Karpas-422 (cell line): ENCODE measurements at places on chromosomes 5 and 9. TPM values are rescaled to one million over a fixed set of nuclear protein-coding genes. Genes with fewer than 3 reads are reported as not detected.
A peak's percentile ranks its signal among the peaks of the same experiment; 100 is the strongest.

The C9orf153 gene
- 2.9 TPM in 1 of 2 replicates, not detected in the other for total RNA-seq

DNA sequence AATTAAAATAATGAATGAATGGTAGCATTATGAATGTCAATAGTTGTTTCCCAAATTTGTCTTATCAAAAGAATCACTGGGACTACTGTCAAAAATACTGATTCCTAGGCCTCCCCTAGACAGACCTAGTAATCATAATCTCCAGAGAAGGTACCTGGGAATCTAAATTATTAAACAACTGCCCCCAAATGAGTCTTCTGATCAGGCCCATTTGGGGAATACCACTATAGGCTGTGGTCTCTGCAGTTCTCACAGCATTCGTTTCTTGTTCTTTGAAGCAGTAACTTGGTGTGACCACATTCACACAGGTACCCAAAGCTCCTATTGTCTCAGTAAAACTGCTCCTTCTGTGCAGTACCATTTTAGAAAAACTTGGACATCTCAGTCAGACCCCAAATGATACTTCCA lies 230.9 kb downstream of the PIK3R1 start:
- H3K36me3 ChIP-seq: no peaks in the 10 kb centered on the region
- no peak for DNase-seq
- H3K4me1 ChIP-seq: no peaks in the 10 kb centered on the region
- H3K4me3 ChIP-seq: no peak overlapping the region
- H3K27ac ChIP-seq: no peak overlapping the region
- H3K27me3 ChIP-seq: no peaks in the 10 kb centered on the region

The UBAP1 gene
- total RNA-seq: 18.3 and 22.6 TPM in 2 replicates

The GGTA1 gene
- not detected in 2 replicates for total RNA-seq

The MYOZ3 gene
- total RNA-seq: not detected in 2 replicates

- no peak for DNase-seq
- H3K4me1 ChIP-seq: no peaks in the 10 kb centered on the region
- no peaks in the 10 kb centered on the region for H3K27me3 ChIP-seq
- H3K27ac ChIP-seq: no peak overlapping the region
- H3K4me3 ChIP-seq: no peak overlapping the region
Observed at GRCh38 chr5:16179936-16180788, 571 bp upstream of the MARCHF11 start.

- no peak overlapping the region for H3K27ac ChIP-seq
- H3K27me3 ChIP-seq: no peaks in the 10 kb centered on the region
- H3K4me3 ChIP-seq: no peak overlapping the region
Observed at GRCh38 chr5:93008502-93009207, 572.4 kb downstream of the NR2F1-AS1 start.

- DNase-seq: no peak
- H3K4me1 ChIP-seq: peaks cover 14% of the 10 kb centered on the region
- no peak overlapping the region for H3K27ac ChIP-seq
- no peaks in the 10 kb centered on the region for H3K27me3 ChIP-seq
Observed at GRCh38 chr5:168991311-168991710, 309.6 kb downstream of the SLIT3 start.

GRCh38 chr5:395156-395920 lies 47.6 kb upstream of the EXOC3 start:
- no peak for DNase-seq
- no peaks in the 10 kb centered on the region for H3K27me3 ChIP-seq
- no peak overlapping the region for H3K4me3 ChIP-seq
- H3K27ac ChIP-seq: no peak overlapping the region

The GIN1 gene
- total RNA-seq: 1.6 and 6.7 TPM in 2 replicates

The NEUROG1 gene
- total RNA-seq: not detected in 2 replicates

DNA sequence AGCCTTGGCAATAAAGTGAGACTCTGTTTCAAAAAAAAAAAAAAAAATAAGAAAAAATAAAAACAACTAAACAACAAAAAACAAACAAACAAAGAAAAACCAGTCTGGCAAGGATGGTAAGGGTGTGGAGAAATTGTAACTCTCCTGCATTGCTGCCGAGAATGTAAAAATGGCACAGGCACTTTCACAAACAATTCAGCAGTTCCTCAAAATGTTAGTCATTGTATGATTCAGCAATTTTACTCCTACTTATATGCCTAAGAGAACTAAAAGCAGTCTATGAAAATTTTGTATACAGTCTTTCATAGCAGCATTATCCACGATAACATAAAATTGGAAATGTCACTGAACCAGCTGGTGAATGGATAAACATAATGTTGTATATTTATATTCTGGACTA lies 280.4 kb downstream of the CDH9 start:
- H3K27ac ChIP-seq: no peak overlapping the region
- DNase-seq: no peak
- H3K4me1 ChIP-seq: no peaks in the 10 kb centered on the region
- H3K27me3 ChIP-seq: no peaks in the 10 kb centered on the region

DNA sequence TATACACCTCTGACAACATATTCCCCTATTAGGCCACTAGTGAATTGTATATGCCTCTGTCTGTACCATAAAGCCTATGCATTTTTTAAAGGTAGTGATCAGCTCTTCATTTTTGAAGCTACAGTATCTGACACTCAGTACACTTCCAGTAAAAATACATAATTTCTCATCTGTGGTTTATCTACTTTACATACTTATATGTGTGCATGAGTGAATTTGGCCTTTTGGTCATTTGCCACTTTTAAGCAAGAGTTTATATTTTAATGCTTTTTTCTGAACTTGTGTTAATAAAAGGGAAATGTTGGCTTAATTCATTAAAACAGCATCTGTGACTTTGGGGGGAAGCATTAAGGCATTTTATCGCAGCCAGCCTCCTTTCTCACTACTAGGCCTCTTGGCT lies 47.8 kb downstream of the ST8SIA4 start:
- H3K27me3 ChIP-seq: no peaks in the 10 kb centered on the region
- peaks cover 80% of the 10 kb centered on the region for H3K4me1 ChIP-seq
- DNase-seq: peak; percentile 90
- H3K4me3 ChIP-seq: peak overlapping the region; percentile 55

DNA sequence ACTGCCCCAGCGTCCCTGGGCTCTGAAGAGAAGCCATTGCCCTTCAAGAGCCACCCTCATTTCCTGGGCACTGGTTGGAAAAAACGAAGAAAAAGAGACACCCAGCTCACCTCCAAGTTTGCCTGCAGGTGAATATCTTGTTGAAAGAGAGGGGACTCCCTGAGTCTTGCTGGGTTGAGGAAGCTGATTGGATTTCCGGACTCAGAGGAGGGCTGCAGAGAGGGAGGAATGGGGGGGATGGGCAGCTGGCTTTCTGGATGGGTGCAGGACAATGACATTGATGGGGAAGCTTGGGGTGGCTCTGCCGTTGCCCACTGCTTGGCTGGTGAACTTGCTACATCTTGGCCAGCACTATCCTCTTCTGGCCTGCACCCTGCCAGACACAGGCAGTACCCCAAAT lies 31.0 kb upstream of the IER5L start:
- no peak for DNase-seq
- H3K36me3 ChIP-seq: no peaks in the 10 kb centered on the region
- H3K4me1 ChIP-seq: no peaks in the 10 kb centered on the region
- no peak overlapping the region for H3K27ac ChIP-seq
- no peaks in the 10 kb centered on the region for H3K27me3 ChIP-seq

DNA sequence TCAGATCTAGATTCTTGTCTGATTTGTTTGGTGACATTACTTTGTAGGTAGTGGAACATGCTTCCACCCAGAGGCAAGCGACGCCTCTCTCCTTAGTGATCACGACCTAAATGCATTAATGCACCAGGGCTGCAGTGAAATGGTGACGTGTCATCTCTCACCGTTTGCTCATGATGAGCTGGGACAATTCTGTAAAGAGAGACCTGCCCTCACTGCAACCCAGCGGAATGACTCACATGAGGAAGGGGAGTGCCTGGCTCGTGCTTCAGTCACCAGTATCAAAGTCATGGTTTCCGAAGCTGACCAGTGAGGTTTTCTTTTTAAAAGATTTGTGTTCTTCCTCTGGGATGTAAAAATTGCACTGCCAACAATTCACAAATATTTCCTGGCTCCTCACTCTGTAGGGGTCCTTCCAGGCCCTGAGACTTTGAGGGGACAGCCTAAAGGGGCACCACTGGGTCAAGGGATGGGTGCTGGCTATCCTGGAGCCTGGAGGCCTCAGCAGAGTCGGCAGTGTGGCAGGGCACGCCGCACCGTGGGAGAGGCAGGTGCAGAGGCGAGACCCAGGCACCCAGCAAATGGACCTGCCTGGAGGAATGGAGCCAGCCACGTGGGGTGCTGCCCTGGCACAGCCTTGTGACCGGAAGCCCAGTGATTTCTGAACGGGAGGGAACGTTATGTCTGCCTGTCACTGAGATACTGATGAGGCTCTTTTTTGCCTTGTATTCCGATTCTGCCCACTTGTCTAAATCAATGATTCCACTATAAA lies 17.3 kb downstream of the QSOX2 start:
- H3K4me3 ChIP-seq: no peak overlapping the region
- H3K36me3 ChIP-seq: peaks cover 11% of the 10 kb centered on the region; the same call in 1 of the 2 replicates
- no peaks in the 10 kb centered on the region for H3K27me3 ChIP-seq
- peak overlapping the region; percentile 98; the same call in 1 of the 2 replicates for H3K27ac ChIP-seq

The FOXE1 gene
- total RNA-seq: not detected in 2 replicates

DNA sequence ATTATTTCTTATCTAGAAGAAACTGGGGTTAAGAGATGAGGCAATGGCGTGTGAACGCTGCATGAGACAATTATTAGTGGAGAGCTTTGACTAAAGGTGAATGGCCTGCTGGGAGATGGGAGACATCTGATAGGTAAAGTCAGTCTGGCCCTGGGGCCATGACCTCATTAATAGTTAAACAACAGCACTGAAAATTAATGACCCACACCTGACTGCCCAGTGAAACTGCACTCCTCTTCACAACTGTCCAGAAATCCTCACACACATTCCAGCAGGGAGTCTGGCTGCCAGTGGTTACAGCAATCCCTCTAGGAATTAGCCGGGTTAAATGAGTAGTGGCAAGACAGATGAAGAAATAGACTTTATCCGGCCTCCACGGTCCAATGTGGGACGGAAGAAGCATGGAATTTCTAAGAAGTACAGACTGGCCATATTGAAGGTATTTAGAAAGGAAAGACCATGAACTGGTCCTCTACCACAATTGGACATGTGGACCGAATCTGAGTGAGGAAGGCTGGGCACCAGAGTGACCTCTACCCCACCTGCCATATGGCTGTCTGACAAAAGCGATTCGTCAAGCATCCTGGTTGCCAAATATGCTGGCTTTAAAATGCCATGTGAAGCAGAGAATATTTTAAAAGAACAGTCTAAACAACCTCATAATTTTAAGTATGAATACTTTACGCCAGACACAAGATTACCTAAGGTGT lies 138.4 kb downstream of the EFNA5 start:
- no peaks in the 10 kb centered on the region for H3K27me3 ChIP-seq
- no peak overlapping the region for H3K4me3 ChIP-seq
- no peak overlapping the region for H3K27ac ChIP-seq

DNA sequence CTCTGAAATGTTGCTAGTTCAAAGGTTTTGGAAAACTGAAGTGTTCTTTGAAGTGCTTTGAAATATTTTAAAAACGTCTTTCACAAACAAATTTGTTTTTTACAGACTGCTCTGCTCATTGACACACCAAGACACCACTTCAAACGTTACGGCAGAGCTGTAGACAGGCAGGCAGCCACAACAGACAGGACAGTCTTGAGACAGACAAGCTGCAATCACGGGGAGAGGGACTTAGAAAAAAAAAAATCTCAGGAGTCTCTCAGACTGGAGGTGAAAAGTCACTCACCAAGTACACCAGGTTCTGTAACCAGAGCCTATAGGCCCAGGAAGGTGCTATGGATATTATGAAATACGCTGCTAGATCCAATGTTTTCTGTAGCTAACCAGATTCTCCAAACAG lies 135.4 kb downstream of the ISL1 start:
- no peak for DNase-seq
- no peaks in the 10 kb centered on the region for H3K27me3 ChIP-seq
- no peaks in the 10 kb centered on the region for H3K36me3 ChIP-seq
- no peaks in the 10 kb centered on the region for H3K4me1 ChIP-seq
- no peak overlapping the region for H3K4me3 ChIP-seq

DNA sequence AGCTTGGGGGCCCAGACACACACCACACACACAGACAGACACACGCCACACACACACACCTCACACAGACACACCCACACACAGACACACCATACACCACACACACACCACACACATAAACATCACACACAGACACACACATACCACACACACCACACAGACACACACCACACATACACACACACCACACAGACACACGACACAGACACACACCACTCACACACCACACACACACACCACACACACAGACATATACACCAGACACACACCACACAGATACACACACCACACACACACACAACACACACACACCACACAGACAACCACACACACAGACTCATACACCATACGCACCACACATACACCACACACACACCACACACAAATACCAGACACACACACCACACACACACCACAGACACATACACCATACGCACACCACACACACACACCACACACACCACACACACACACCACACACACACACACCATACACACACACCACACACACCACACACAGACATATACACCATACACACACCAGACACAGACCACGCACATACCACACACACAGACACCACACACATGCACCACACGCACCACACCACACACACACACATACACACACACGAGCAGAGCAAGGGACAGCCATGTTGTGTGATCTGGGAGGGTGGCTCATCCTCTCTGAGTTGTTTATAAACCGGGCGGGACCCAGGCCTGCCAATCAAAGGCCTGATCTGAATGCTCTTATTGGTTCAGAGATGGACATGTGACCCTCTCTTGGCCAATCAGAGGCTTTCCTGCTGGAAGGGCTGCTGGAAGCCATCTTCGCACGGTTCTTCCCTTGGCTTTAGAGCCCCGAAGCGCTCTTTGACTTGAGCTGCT lies 148.3 kb downstream of the GAPVD1 start:
- no peaks in the 10 kb centered on the region for H3K36me3 ChIP-seq
- H3K27me3 ChIP-seq: no peaks in the 10 kb centered on the region
- no peak overlapping the region for H3K4me3 ChIP-seq
- peak; percentile 89 for DNase-seq
- H3K27ac ChIP-seq: no peak overlapping the region
- H3K4me1 ChIP-seq: peaks cover 5% of the 10 kb centered on the region

GRCh38 chr9:77712533-77713130 lies 64.5 kb upstream of the GNA14 start:
- H3K27me3 ChIP-seq: no peaks in the 10 kb centered on the region
- no peak overlapping the region for H3K4me3 ChIP-seq
- peaks cover 5% of the 10 kb centered on the region; the same call in 1 of the 2 replicates for H3K36me3 ChIP-seq
- no peak for DNase-seq

The RNF180 gene
- 0.29 and 0.30 TPM in 2 replicates for total RNA-seq

GRCh38 chr9:33277484-33277883 lies 12.6 kb downstream of the CHMP5 start:
- DNase-seq: no peak
- H3K36me3 ChIP-seq: peaks cover 51% of the 10 kb centered on the region; the same call in 1 of the 2 replicates
- H3K27me3 ChIP-seq: no peaks in the 10 kb centered on the region
- no peak overlapping the region for H3K27ac ChIP-seq
- H3K4me3 ChIP-seq: no peak overlapping the region
- 0 out of 2 replicates have a peak, but pooled peaks cover 2% of the 10 kb centered on the region for H3K4me1 ChIP-seq

DNA sequence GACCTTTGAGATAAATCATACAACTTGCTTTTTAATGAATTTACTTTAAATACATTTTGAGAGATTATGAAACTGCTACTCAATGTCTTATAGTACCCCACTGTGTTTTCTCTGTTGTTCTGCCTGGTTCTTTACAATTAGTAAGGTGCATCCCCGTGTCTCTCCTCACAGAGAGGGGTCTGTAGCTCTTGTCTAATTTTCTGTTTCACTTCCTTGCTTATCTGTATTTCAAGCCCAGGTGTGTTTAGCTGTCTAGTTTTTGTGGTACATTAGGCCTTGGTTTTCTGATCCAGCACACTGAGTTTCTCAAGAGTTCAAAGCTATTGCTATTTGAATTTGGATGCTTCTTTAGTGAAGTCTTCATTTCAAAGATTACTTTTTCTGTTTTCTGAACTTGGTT lies 105.1 kb downstream of the MAST4 start:
- no peaks in the 10 kb centered on the region for H3K36me3 ChIP-seq
- DNase-seq: no peak
- H3K27me3 ChIP-seq: no peaks in the 10 kb centered on the region
- no peak overlapping the region for H3K27ac ChIP-seq

The FRRS1L gene
- total RNA-seq: not detected in 2 replicates
